ENCODE measurements at places on chromosomes 6 and 20.

GRCh38 chr6:140966676-140967075, 1166.0 kb upstream of the GJE1 start:
- DNase-seq, result no peak

DNA sequence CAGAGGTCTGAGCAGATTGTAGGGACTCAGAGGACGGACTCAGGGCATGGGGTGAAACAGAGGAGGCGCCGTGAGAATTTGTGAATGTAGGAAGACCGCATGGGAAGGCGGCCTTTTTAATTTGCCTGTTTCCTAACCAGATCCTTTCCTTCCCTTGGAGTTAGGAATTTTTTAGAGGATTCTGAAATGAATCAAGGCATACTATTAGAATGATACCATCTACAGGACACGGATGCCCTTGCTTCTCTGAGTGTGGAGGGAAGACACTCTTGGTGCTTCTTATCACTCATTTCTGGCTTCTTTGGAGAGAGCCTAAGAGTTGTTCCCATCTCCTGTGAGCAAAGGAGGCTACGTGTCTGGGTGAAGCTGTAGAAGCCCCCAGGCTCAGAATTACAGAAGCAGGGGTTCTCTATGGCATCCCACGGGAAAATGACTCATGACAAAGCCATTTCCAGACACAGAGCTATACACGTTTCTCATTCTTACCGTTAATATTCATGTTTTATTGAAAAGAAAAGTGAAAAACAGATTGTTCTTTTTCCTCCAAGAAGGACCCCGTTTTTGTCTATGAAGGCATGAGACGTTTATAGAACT, 148.5 kb downstream of the EDN3 start:
- no peak for DNase-seq

- DNase-seq, result no peak
These were observed 943 bp downstream of the ZUP1 start for GRCh38 chr6:116667623-116668022.

- DNase-seq, result no peak
These were observed 364.1 kb upstream of the BTBD3 start for GRCh38 chr20:11553603-11554002.

DNA sequence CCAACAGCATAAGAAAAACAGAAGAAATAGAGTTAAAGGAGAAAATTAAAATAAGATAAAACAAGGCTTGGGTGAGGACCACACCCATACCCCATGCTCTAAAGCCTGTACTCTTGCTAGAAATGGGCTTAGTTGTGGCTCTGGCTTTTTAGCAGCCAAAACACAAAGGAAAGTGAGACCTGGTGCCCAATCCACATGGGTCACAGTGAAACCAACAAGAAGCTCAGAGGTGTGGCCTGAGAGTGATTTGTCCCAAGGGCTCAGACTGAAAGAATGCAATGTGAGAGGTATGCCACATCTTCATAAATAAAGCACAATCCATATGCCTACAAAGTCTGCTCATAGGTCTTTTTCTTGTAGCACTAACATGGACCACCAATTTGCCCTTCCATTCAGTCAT, 21.1 kb downstream of the HM13 start:
- no peak for DNase-seq

- no peak for DNase-seq
These were observed 526.6 kb upstream of the JAG1 start for GRCh38 chr20:11200423-11200822.

GRCh38 chr6:153103319-153103655, 27.8 kb downstream of the RGS17 start:
- no peak for DNase-seq

DNA sequence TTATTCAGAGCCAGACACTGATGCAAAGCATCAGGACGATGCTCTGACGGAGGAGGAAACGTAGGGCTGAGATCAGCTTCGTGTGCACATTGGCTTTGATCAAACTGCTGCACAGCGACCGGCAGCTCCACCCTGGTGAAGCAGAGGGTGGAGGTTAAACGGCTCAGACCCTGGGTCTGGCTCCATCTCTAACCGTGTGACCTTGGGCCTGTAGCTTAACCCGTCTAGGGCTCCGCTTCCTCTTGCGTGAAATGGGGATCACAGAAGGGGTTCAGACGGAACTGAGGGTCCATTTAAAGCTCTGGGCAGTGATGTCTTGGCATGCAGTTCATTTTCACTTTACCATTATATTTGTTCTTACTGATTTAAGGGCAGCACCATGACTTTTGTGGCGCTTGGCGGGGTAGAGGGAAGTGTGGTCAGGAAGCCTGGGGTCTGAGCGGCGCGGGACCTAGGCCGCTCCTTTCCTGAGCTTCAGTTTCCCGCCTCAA, 644 bp downstream of the RBL1 start:
- peak; percentile 64 for DNase-seq

DNA sequence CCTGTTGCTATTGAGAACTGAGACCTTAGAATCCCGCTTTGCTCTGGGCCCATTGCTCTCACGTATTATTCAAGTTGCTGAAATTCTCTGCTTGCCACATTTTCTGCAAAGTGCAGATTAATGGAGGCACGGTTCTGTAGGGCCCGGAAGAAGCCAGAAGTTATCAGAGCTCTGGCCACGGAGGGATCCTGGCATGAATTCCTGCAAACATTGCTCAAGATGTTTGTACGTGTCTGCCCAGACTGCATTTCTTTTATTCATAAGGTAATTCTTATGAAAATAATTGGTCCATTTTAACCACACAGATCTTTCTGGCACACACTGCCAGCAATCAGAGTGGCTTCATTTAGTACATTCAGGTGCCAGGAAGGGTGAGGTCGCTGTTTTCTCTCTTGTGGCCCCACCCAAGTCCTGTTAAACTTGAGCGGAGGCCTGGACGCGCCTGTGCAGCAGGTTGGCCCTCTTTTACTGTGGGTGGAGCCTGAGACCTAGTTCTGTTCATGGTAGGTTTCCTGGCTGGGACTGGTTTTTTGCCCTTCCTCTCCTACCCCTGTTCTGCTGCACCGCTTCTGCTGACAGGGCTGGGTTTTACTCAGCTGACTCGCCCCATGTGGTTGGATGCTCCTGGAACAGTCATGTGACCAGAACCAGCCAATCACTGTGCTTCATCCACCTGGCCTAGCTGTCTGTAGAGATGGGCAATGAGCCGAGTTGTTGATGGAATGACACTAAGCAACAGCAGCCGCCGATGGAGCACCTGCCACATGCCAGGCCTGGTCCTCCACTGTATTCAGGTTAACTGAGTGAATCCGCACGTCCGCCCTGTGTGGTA, 230.2 kb downstream of the CDH4 start:
- DNase-seq, result no peak

DNA sequence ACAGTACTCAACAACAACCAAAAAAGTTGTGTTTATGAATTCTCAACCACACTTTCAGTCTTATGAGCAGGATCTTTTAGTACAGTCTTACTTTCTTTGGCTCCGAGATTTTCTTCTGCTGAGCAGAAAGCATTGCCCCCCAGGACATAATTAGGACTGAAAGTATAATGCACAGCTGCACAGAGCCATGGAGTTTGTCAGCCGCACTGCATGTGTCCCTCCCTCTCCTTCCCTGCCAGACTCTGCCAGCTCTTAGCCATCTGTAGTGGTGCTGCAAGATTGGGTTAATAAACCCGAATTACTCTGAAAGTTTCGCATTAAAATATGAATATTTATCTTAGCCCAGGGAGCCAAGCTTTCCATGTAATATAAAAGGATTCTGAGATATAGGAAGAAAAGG, 179.6 kb upstream of the PTCHD4 start:
- no peak for DNase-seq

Data from activated CD4-positive, alpha-beta T cell treated with anti-CD3 and anti-CD28 coated beads, Interleukin-10, Interleukin-2, amounts not matched to agents 100 ng/mL and 50 ng/mL, durations not matched to agents 16 hours and 8 hours (primary cell).